ENCODE measurements at places on chromosomes 3 and 15.

DNA sequence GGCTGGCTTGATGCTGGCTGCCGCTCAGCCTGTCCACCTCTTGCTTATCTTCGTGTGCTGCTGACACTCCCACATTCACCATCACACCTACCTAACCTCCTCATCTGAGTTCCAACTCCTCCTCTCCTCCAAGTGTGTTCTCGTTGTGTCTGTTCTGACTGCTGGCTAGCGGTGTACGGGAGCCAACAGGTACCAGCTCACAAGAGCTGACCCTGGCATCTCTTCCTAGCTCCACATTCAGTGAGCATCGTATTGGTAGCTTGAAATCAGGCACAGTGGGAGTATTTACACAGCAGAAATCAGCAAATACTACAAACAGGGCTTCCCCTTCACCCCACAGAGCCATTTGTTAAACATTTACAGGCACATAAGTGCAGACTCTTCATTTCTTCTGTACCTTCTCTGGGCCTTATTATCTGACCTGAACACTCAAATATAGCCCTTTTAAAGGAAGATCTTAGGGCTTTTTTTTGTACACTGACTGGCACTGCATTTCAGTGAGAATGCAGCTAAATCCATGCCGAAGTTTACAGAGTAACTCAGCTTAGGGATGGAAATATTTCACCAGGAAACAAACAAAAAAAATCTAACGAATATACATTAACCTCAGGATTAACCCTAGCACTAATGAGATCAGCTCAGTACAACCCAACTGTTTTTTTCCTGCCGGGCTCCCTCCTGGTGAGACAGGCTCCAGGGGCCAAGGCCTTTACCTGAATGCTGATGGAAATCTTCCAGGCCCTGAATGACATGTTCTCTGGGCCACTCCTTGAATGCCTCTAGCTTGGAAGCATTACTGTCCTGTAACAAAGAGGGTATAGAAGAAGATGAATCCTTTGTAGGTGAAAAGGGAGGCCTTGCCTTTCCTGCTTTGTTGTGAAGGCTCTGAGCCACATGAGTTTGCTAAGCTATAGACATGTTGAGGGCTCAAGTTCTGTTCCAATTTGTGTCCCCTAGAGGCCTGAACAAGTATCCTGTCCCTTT is 150.5 kb upstream of the LPP start:
- no peak for DNase-seq

- no peak for DNase-seq
These were observed 1.7 kb downstream of the CNOT10 start for GRCh38 chr3:32686713-32687112.

- no peak for DNase-seq
These were observed 29.9 kb upstream of the ST3GAL6 start for GRCh38 chr3:98733053-98733811.

- DNase-seq: no peak
These were observed 145.9 kb upstream of the GALNT15 start for GRCh38 chr3:16028604-16029003.

DNA sequence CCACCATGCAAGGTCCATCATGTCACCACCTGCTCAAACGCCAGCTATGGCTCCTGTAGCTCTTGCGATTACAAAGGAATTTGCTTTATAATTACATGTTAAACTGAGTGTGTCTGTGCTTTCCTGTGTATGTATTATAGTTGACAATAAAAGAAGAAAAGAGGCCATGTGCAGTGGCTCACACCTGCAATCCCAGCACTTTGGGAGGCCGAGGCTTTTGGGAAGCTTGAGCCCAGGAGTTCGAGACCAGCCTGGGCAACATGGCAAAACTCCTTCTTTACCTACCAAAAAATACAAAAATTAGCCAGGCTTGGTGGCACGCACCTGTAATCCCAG is 27.0 kb downstream of the ATRIP start:
- DNase-seq: no peak

- DNase-seq: no peak
These were observed 1.0 kb downstream of the CPNE9 start for GRCh38 chr3:9704347-9705322.

GRCh38 chr15:64892847-64893403 is 18.8 kb upstream of the ANKDD1A start:
- no peak for DNase-seq

DNA sequence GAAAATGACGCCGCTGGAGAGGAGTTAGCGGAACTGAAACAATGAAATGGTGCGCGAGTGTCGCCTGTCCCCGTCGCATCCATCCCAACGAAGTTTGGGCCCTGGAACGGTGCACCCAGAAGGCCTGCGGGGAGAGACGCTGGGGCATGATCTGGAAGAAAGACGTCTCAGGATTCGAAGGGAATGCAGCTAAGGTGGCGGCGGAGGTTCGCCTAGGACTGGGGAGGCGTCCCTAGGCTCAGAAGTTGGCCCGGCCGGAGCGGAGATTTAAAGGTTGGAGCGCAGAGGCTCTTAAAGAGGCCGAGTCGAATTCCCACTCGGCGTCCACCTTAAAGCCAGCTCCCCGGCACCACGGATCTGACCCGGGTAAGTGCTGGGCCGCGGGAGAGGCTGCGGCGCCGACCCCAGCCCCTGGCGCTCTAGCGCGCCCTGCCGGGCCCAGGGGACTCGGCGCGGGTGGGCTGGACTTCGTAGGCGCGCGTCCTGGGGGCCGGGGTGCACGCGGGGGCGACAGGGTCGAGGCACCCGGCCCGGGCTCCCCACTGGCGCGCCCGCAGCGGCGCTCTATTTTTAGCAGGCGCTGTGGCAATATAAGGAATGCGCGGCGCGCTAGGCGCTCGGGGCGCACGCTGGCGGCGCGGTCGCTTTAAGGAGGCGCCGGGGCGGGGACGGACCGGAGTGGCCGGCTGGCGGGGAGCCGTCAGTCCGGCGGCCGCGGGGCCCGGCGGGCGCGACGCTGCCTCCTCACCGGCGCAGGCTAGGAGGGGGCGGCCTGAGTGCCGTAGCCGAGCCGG is at the start of gene MRAS:
Gene MRAS, plus strand, starts transcription at position 620 of the 794 bp plus-strand sequence. CDS start 24,305 bp downstream, outside the sequence.
- DNase-seq: no peak

DNA sequence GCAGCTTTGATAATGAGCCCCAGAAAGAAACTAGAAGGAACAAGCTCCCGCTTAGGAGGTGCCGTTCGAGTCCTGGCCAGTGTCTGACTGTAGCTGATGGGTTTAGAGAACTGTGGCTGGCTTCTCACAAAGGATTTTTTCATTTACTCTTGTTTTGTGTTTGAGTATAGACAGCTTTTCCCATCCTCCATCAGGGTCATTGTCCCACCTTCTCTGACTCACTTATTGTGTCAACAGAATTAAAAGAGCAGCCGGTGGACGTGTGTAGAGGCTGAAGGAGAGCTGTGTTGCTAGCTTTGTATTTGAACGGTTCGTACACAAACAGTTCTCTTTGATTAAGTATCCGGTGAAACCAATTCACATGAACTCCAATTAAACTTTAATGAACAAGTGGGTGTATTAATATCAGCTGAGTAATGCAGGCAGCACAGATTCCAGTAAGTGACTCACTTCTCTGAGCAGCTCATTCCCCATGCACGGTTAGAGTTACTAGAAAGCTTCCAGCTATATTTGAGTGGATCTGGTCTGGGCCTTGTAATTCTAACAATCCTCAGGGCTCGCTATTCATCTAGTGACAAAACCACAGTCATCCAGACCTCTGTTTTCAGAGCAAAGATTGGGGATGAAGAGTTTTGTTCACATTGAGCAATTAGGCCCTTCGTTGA is 141.0 kb downstream of the LPP start:
- no peak for DNase-seq

DNA sequence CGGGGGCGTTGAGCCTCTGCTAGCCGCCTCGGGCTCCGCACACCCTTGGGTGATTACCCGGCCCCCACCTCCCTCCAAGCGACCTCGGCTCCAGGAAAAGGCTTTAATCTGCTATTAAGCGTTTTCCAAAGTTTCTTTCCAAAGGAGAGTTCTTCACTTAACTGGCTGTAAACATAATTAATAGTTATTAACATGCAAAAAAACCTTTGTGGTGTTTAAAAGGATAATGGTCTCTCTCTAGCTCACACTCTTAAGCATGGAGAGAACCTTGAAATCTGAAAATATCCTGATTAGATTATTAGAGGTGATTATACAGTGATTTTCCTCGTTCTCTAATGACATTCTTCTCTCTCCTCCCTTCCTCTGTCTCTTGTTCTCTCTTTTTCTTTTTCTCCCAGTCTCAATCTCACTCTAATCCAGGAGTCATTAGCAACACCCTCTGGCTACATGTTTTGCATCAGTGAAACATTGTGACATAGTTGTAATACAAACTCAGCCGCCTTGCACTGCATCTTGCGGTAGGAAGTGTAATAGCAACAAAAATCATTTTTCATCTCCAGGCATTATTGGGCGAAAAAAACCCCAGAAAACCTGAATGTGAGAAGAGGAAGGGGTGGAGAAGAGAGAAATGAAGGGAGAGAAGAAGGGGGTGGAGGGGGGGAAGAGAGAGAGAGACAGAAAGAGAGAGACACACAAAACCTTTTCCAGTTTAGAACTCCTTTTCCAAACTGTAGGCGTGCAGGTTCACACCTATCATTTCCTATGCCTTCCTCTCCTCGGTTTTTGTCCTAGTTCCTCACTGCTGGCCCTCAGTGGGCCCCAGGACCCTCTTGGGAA is 24.4 kb downstream of the NR2F2 start:
- peak; percentile 53 for DNase-seq

GRCh38 chr3:17070161-17070959 is 185.6 kb downstream of the PLCL2 start:
- DNase-seq: no peak

DNA sequence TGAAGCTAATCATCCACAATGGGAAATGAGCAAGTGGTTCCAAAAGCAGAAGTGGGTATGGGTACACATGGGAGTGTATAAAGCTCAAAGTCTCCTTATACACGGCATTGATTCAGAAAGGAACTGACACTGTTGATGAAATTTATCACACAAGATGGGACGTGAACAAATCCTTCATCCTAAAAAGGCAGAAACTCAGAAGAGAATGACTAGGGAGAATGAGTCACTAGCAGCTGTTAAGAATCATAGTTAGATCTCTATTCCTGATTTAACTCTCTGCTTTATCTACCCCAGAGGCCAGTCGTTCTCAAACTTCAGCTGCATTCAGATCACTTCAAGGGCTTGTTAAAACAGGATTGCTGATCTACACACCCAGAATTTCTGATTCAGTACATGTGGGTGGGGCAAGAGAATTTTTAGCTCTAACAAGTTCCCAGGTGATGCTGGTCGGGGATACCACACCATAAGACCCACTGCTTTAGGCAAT is 97.7 kb upstream of the PHLDB2 start:
- DNase-seq: no peak

DNA sequence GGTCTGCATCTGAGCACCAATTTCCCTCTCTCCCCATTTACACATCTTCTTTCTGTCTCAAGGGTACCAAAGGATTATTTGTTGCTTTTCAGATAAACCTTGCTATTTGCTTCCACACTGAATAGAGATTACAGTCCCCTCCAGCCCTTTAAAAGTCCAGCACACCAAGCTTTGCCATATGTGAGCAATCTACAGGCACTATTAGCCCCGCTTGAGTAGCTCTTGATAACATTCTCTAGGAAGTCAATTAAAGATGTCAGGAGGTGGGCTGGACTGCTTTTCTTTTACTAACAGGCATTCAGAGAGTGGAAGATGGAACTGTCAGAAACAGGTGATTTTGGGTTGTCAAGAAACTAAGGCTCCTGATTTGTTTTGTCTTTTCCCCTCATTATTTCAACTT is 417.0 kb downstream of the ROBO2 start:
- no peak for DNase-seq

DNA sequence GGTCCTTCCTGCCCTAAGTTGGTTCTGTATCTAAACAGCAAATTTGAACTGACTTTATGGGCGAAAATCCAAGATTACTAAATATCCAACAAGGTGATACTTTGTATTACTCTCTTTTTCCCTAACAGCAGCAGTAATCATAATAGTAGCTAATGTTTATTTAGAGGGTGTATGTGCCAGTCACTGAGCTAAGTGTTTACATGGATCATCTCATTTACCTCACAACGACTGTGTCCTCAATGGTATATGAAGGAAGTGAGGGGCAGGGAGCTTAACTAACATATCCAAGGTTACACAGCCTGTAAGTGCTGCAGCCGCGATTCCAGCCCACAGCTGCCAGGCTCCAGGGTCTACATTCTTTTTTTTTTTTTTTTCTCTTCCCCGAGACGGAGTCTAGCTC is 10.3 kb upstream of the LRRC34 start:
- DNase-seq: no peak

DNA sequence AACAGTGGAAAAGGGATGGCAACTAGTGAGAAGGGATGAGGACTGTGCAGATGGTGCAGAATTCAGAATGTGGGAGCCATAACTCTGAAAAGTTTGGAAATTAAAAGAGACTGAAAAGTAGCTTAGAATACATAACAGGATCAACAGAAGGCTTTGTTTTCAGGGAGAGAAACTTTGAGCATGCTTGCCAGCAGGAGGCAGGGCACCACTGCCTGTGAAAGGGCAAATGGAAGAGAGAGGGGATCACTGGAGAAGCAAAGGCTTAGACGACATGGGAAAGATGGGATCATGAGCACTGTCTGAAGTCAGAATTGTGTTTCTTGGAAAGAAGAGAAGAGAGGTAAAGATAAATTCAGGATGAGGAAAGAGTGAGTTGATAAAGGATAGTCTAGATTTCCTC is 99.6 kb downstream of the ABI3BP start:
- no peak for DNase-seq

DNA sequence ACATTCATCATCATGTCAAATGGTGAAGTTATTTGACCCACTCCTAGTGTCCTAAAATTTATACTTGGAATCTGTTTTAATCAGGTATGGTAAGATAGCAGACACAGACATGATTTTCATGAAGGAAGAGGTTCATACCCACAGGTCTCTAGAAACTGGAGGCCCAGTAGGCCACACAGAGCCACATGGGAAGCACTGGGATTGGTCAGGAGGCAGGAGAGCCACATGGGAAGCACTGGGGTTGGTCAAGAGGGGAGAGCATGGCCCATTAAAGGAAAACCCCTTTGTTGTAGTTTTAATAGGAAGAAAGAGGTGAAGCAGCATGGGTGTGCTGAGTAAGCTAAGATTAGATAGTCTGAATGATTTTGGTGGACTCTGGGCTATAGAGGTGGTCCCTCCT is 356.9 kb downstream of the MFSD1 start:
- DNase-seq: no peak

GRCh38 chr3:131928593-131928992 is 106.2 kb downstream of the CPNE4 start:
- DNase-seq: no peak

- DNase-seq: no peak
These were observed 62.0 kb downstream of the ZNF148 start for GRCh38 chr3:125313060-125313635.

DNA sequence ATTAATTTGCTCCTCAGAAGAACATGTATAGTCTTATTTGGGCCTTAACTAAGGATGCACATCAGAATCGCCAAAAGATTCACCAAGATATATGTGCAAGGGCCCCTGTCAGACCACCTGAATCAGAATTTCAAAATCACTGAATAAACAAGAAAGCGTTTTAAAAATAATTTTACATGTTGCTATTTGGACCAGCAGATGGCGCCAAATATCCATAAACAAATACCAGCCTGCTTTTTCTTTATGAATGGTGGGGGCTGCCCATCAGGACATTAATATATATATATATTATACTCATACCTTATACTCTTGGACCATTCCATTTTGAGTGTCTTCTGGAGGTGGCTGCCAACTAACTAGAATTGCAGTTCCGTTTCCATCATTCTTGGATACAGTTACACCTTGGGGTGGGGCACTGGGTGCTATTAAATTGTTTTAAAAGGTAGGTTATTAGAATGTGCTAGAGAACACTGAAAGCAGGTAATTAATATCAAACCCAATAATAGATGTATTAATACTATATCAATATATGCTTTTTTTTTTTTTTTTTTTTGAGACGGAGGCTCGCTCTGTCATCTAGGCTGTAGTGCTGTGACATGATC is 1108.3 kb downstream of the ROBO1 start:
- DNase-seq: no peak

- no peak for DNase-seq
These were observed 18.5 kb downstream of the SNUPN start for GRCh38 chr15:75606711-75607699.

All from SIG-M5 (cell line).